Activated CD4-positive, alpha-beta T cell treated with anti-CD3 and anti-CD28 coated beads, Interleukin-2, amount 50 U/mL, for 16 hours (primary cell): ENCODE measurements at places on chromosomes 1 and 21.

DNA sequence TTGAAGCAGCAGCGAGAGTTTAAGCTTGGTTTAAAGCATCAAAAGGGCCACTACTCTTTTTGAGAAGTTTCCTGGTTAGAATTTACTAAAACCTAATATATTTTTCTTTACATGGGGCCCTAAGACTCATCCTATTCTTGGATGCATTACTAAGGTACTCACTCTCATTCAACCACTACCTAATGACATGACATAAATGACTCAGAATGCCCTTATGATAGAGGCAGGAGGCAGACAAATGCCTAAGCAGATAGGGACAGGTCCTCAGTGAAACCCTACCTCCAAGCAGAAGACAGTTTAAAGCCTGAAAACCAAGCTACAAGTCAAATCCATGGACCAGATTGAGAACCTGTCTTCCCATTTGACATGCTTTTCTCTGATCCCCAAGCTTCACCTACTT, 34.3 kb upstream of the SLC35A3 start:
- DNase-seq: no peak

DNA sequence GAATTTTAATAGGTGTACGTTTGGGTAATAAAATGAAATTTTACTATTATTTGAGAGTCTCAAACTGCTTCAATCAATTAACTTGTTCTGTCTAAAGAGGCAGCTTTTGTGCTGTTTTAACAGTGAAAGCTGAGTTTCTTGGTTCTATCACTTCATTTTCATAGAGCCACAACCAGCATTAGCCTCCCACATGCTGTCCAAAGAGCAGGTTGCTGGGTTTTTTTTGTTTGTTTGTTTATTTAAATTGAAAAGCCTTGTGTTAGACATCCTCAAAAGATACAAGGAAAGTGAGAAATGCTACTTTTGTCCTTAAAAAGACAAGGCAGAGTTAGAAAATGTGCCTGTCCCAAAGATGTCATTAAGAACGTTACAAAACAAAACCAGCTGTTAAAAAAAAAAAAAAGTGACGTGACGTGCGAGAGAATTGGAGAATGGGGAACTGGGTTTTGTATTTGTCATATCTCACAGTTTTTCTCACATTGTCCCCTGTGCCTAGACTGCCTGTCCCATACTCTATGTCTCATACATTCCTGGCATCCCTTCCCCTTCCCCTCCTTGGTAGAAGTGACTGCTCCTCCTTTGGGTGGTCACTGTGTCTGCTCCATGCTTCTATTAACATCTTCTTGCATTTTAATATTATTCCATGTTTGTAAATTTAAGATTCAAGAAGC, 63.1 kb upstream of the CD34 start:
- DNase-seq: no peak

DNA sequence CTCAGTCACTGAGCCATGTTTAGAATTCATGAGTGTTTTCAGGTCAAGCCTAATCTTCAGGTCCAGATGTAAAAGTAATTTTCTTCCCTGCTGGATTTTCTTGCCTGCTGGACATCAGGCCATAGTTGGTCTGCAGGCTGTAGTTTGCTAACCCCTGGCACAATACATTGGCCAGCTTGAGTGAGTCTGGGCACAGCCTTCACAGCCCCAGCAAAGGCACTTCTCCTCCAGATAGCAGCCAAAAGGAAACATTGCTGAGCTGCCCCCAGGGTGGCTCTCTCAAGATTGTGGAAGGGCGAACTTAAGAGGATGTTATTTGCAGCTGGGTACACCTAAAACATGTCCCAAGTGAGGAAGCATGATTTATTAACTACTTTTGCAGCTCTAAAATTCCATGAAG, 126.8 kb downstream of the PIK3R3 start:
- DNase-seq: no peak

DNA sequence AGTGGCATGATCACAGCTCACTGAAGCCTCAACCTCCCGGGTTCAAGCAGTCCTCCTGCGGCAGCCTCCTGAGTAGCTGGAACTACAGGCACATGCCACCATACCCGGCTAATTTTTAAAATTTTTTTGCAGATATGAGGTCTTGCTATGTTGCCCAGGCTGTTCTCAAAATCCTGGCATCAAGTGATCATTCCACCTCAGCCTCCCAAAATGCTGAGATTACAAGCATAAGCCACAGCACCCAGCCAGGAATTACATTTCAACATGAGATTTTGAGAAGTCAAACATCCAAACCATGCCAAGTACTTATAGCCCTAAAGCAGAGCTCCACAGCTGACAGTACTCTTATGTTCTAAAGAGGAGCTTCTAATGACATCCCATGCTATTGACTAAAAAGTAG, 200.1 kb downstream of the FCRL5 start:
- no peak for DNase-seq

DNA sequence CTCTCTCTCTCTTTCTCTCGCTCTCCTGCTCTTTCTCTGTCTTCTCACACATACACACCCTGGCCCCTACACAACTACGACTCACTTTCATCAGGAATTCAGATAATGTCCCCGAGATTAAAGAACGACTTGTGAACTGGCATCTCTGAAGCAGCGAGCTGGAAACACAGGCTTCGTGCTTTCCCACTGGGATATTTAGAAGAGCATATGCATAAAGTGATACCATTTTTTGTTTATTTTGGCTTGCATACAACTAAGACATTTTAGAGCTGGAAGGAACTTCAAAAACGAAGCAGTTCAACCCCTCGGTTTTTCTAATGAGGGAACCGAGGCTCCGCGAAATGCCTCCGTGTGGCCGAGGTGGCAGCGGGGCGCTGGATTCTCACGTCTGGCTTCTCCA, 88.6 kb downstream of the ZBTB18 start:
- DNase-seq: no peak

GRCh38 chr1:94142022-94142421, 21.1 kb upstream of the ABCA4 start:
- DNase-seq: no peak

DNA sequence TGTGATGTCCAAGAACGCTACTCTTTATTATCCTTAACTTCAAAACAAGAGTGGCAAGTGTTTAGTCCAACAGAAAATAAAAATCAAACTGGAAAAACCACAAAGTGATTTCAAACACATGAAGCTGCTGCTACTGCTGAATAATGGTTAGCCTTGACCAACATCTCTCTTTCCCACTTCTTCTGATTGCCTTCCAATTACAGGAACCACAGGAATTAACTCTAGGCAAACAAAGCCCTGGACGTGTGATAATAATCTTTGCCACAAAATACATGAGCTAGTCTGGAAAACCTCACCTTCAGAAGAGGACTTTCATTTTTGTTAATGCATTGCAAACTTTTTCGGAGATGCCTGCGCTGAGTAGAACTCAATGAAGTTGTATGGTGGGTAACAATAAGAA, 48.6 kb upstream of the COL11A1 start:
- DNase-seq: no peak

GRCh38 chr1:226688056-226688748, 50.9 kb downstream of the ITPKB start:
- no peak for DNase-seq

- no peak for DNase-seq
Observed at GRCh38 chr1:151002051-151002450, 4.7 kb downstream of the MINDY1 start.

- no peak for DNase-seq
Observed at GRCh38 chr1:37484325-37485051, 10.1 kb downstream of the ZC3H12A start.

- no peak for DNase-seq
Observed at GRCh38 chr1:238466459-238466858, 575.7 kb upstream of the ZP4 start.

- DNase-seq: peak; percentile 53
Observed at GRCh38 chr1:37556712-37557196, at the start of gene DNALI1. TSS of gene DNALI1 (plus strand) at chr1:37556940. CDS start at chr1:37556995, 55 bp downstream.

DNA sequence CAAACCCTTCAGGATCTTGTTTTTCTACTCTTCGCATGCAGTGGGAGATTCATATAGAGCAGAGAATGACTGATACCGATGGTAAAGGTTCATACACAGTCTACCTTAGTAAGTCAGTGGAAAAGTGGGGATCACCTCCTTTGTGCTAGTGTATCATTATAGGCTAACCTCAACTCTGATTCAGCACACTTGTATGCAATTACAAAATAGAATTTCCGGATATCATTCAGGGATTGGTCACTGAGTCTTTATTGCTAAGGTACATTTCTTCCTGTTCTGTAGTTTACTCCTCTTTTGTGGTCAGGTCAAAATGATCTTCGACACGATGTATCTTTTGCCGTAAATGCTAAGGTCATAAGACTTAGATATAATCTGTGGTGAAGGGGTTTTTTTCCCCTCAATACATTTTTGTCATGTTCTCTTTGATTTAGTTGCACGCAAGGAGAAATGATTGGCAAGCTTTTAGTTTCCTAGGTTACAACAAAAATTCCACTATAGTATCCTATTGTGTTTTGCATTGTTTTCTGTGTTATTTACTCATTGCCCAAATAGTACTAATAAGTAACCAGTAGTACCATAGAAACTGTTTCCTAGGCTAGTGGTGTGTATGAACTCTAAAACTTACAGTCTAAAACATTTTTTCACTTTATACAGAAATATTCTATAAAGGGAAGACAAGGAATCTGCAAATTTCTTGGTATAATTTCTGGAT, 35.7 kb upstream of the PLA2G4A start:
- no peak for DNase-seq

DNA sequence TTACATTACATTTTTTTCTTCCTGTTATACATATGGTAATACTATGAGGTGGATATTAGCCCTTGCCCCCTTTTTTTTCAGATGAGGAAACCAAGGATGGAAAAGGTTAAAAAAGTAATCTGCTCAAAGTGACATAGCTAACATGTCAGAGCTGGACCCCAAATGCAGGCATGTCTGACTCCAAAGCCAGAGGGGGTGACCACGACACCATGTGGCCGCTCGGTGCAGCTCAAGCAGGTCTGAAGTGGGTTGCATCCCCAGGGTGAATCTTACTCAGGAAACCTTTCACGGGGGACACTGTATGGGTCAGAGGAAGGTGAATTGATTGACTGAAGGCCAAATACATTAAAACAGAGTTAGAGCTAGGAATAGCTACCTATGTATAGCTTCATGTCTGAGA, 34.8 kb downstream of the CD34 start:
- no peak for DNase-seq

- DNase-seq: no peak
Observed at GRCh38 chr1:99352821-99353220, 88.5 kb downstream of the PLPPR4 start.

DNA sequence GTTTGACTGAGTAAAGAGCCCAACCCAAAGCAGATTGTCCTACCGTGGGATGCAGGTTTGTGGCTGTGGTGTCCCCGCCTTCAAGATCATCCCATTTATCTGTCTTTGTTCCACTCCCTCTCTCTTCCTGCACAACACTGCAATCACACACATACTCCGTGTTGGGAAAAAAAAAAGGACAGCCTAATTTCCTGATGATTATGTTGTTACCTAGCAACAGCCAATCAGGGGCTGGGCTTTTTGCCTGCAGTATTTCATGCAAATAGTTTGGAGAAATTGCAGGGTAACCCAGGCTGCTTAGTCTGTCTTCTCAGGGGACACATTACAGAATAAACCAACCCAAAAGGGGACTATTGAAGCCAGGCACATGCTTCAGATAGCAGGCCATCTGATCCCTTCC, 38.3 kb downstream of the PHC2 start:
- no peak for DNase-seq

- DNase-seq: no peak
Observed at GRCh38 chr1:227788271-227789083, 27.0 kb upstream of the PRSS38 start.

DNA sequence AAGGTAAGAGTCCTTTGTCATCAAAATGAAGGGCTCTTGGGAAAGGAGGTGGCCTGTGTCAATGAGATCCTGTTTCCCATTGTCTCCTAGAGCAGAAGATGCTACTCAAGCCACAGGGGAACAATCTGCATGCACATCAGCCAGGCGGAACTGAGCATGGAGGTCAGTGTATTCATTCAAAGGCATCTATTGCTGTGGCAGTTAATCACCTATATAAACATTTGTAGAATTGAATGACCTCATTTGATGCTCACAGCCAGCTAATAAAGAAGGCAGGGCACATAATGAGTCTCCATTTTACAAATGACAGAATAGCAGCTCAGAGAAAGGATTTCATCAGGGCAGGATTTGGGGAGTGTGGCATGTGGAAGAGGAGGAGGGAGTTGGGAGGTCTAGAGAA, 5.7 kb upstream of the FYB2 start:
- no peak for DNase-seq

- no peak for DNase-seq
Observed at GRCh38 chr21:36274128-36274527, 45.9 kb upstream of the MORC3 start.

GRCh38 chr1:93575621-93576284, 105.9 kb downstream of the BCAR3 start:
- DNase-seq: no peak

- DNase-seq: no peak
Observed at GRCh38 chr1:33120436-33121231, 39.7 kb downstream of the AZIN2 start.

GRCh38 chr21:35401476-35401875, 352.4 kb upstream of the RUNX1 start:
- DNase-seq: no peak

DNA sequence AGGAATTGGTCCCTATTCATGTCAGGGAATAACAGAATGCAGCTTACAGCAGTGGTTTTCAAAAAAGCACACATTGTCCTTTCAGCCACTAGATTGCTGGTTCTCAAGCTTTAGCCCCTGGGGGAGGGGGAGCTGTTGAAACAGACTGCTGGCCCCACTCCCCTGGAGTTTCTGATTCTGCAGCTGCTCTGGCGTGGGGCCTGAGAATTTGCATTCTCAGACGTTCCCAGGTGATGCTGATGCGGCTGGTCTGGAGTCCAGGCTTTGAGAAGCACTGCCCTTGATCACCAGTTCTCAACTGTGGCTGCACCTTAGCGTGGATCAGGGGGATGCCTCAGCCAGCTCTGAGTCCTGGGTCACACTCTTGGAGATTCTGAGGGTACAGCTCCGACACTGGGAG, 62.7 kb upstream of the LAPTM5 start:
- no peak for DNase-seq
